ENCODE measurements at places on chromosomes 11 and 22. TPM values are rescaled to one million over a fixed set of nuclear protein-coding genes. Genes with fewer than 3 reads are reported as not detected.
A peak's percentile ranks its signal among the peaks of the same experiment; 100 is the strongest.

GRK2 gene
- total RNA-seq: 279 TPM

LRRC55 gene
- not detected for total RNA-seq

FGF4 gene
- total RNA-seq: not detected

- DNase-seq: peak; percentile 70
Measured at GRCh38 chr11:69670158-69670845, 4.9 kb downstream of the LTO1 start.

- DNase-seq: peak; percentile 54
Measured at GRCh38 chr11:44601471-44602370, 36.3 kb downstream of the CD82 start.

DNA sequence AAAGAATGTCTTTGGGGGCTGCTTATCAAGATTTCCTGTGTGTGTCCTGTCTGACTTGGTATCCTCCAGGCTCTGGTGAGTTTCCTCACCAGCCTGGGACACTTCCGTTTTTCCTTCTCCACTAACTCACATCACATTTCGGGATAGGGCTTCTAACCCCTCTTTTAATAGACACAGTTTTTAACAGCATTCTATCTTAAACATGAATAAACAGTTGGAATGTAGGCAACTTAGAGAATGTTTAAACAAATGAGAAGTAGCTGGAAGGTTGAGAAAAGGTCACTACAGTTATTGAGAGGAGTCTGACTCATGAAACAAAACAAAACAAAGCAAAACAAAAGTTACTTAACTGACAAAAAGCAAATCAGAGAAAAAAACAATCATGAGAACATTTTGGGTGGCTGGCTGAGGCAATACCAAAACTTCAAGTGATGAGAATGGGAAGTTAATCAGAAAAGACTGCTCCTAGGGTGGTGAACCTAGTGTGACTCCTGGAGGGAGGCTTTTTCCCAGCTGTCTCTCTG, 64.7 kb upstream of the CTSC start:
- DNase-seq: no peak

- DNase-seq: no peak
Measured at GRCh38 chr22:19757140-19757984, 3.2 kb upstream of the TBX1 start.

DNA sequence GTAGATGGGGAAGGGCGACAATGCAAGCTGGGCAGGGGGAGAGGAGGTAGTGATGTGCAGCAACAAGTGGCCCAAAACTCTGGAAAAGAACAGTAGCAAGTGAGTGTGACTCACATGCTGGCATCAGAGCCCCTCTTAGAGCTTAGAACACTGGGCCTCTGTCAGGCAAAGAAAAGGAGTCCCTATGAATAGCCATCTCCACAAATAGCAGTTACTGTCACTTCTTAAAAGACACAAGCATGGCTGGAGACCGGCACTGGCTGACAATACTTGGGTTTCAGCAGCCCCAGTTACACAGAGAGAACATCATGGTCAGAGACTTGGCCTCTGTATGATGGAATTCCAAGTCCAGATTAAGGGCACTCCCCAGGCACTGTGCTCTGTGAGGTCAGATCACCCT, 58.2 kb downstream of the PRCP start:
- no peak for DNase-seq

DNA sequence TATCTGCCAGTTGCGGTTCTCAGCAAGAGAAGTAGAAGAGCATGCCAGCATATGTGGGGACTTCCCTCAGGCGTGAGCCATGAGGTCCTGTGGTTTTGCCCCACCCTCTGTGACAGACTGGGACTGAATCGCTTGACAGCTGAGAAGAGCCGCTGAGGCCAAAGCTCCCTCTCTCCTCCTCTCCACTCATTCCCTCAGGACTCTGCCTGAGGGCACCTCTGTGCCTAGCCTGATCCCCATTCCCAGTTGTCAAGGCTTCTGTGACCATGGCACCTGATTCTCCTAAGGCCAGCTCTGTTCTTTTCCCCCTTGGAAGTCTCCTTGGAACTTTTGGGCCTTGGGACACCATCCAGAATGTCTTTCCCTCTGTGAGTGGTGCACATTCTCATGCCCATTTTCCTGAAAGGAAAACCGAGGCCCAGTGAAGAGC, 27.0 kb downstream of the ART5 start:
- peak; percentile 78 for DNase-seq

DNA sequence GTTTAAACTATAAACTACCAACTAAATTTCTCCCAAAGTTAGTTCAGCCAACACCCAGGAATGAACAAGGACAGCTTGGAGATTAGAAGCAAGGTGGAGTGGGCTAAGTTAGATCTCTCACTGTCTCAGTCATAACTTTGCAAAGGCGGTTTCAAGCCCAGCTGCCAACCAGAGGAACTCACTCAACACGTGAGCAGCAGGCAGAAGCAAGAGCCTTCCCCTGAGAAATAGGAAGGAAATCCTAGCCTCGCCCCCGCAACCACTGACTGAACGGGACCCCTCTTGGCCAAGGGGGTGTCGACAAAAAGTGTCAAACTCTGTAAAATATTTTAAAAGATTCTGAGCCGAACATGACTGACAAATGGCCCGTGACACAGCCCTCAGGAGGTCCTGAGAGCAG, 4.4 kb upstream of the KRTAP5-9 start:
- peak; percentile 10 for DNase-seq

- no peak for DNase-seq
Measured at GRCh38 chr11:70073871-70074371, 4.2 kb upstream of the ANO1 start.

DNA sequence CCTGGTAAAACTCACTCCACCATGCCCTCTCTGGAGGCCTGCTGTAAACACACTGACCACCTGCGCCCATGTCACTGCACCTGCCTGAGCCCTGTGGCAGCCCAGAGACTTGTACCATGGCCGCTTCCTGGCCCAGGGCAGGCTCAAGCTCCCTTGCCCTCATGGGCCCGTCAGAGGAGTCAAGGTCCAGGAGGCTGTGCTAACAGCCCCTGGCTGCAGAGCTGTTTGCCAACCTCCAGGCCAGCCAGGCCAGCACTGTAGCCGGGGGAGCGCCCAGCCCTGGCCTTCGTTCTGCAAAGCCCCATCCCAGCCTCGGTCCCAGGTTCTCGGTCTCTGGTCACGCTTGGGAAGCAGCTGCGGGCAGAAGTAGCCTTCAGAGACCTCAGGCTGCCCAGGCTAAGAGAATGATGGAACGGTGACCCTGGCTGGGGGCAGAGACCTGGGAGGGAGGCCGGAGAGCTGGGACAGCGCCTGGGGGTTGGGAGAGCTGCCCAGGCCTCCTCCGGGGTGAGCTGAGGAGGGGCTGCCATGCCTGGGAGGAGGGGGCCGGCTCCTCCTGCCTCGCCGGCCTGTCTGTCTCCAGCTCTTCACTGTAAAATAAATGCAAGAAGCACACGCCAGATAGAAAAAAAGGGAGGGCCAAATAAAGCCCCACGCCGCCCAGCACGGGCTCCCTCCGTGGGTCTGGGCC, 11.9 kb upstream of the TCF20 start:
- DNase-seq: no peak

- DNase-seq: no peak
Measured at GRCh38 chr11:26227301-26227746, 104.6 kb upstream of the ANO3 start.

DNA sequence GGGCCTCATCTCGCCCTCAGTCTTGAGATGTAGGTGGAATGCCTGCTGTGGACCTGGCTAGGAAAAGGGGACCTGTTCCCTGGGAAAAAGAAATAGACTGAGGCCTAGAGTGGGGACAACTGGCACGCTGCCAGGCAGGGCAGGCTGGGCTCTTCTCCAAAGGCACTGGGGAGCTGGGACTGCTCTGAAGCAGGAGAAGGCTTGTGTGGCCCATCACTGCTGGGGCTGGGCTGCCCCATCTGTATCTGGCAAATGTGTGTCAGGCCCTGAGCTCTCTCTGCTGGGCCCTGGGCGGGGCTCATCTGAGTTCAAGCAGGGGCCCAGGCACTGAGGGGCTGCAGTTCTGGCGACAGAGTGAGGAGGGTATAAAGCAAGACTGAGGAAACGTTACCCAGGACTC, 32.9 kb downstream of the ARVCF start:
- no peak for DNase-seq

GRCh38 chr11:129346916-129347315, 28.7 kb upstream of the BARX2 start:
- DNase-seq: no peak

GRCh38 chr11:765025-765801, 12.1 kb downstream of the GATD1 start:
- peak; percentile 74 for DNase-seq
